Ovary (tissue), 10 donors: ENCODE measurements at places on chromosomes 1 and 21. TPM values are rescaled to one million over a fixed set of nuclear protein-coding genes. Genes with fewer than 3 reads are reported as not detected.

The FNDC5 gene
- total RNA-seq, result 6.4 TPM

- DNase-seq, result no peak
Observed at GRCh38 chr1:114756009-114756892, 1.5 kb downstream of the CSDE1 start.

DNA sequence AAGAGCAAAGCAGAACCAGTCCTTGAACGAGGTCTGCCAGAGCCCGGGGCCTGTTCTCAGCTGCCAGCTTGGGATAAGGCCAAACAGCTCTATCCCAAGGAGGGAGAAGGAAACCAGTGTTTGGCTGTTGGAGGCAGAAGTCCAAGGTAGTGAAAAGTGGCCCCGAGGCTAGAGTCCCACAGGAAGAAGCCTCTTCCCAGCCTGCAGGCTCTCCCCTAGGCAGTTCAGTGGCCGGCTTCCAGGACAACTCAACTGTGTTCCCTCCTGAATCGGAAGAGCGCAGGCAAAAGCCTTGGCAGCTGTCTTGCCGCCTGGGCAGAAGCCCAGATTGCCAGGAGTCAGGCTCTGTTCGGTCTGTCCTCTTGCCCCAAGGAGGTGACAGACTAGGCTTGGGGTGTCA lies 19.3 kb downstream of the QSOX1 start:
- DNase-seq, result peak; percentile 84

DNA sequence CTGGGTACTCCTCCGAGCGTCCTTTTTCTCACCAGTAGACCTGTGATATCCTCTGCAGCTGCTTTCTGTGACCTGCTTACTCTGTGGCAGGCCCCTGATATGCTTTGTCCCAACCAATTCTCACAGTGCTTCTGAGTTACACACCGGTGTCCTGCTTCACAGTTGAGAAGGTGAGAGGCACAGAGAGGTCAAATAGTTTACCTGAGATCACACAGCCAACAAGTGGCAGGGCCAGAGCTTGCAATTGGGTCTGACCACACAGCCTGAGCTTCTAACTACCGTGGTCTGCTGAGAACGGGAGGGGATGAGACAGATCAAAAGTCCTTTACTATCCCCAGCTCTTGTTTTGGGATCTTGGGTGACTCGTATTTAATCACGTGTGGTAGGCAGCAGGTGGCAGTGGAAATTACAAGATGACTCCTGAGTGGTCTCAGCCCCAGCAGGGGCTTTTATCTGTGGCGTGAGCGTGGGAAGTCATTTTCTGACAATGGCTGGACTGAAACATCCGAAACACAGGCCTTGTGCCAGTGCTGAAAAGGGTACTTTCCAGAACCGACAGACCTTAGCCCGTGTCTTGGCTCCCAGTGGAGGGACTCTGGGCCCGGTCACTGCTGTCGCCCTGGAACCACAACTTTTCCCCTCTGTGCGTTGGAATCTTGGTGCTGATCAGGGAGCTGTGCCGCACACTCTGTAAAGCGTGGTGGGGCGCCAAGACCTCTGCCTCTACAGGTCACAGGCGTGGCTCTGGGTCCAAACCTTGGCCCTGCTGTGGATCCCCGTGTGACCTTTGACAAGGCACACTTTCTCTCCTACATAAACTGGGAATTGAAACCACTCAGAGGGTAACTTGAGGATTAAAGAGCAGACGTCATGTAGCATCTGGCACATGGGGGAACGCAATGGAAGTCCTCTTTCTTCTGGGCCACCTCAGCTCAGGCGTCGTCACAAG lies 11.9 kb downstream of the THEMIS2 start:
- DNase-seq, result no peak

DNA sequence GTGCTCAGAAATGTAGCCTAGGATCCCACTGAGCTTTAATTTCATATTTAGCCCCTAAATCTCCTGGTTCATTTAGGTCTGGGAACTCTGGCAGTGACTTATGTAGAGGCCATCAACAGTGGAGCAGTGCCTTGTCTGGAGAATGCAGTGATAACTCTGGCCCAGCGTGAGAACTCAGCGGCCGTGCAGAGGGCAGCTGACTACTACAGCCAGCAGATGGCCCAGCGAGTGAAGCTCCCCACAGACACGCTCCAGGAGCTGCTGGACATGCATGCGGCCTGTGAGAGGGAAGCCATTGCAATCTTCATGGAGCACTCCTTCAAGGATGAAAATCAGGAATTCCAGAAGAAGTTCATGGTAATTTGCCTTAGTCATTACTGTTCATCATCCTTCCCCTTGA lies 17.8 kb downstream of the GBP6 start:
- DNase-seq, result no peak

The PYHIN1 gene
- total RNA-seq, result 0.30 TPM

DNA sequence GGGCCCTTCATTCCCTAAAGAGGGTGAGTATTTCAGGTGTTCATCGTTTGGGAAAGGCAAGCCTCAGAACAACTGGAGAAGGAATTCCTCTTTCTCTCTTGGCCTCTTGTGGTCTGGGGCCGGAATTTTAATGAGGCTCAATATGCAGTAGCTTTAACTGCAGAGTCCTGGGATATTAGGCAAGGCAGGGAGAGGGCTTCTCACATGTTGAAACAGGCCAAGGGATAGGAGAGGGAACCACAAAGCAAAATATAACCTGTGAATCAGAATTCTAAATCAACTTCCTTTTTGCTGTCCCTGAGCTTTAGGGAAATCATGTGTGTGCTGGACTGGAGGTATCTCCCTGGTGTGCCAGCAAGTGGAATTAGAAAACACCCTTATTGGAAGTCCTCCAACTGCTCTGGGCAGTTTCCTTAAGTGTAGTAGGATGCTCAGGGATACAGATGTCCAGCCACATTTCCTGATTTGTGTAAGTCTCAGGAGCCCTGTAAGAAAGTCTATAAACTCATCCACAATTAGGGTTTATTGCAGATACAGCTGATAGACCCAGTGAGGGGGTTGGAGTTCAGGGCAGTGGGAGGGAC lies 215.8 kb upstream of the ZRANB2 start:
- no peak for DNase-seq

The RGS8 gene
- total RNA-seq, result 0.22 TPM

The MPC2 gene
- total RNA-seq, result 52.0 TPM

The TRIM45 gene
- total RNA-seq, result 2.9 TPM

DNA sequence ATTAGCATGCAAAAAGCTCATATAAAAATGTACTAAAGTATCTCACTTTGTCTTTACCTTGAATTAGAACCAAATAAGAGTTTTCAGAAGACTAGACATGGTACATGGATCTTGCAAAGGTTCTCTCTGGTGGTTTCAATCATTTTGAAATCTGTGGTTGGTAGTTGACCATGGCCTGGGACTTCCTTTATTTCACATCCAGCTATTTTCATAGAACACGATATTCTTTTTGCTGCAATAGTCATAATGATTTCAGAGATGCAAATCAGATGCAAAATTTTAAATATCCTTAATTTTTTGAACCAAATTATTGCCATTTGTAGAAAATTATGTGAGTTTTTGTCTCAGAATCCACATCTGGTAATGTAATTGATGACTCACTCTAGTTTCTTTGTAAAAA lies 375.1 kb upstream of the ZP4 start:
- no peak for DNase-seq

DNA sequence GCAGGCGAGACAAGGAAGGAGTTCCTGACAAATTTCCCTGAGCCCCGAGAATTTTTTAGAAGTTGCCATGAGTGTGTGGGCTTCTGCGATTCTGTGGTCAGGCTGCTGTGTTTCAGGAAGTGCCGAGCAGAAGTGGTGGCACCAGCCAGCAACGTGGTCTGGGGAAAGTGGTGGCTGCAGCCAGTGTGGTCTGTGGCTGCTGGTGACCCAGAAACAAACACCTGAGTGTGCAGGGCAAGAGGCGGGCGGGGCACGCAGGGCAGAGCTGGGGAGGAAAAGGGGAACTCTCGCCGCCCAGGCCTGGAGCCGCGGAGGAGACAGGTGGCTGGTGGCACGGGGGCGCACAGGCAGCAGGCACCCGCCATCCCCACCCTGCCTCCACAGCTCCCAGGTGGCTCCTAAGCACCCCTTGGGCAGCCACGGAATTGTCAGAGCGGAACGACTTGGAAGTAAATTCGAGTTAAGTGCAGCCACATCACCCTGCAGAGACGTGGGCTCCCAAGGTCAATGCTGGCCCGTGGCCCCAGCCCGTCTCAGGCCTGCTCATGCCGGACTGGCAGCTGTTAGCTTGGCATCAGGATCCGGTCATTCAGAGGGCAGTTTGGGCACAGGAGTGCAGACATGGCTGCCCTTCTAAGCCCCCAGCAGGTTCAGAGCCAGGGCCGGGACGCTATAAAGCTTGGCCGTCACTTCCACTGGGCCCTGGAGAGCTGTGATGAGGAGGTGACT lies 25.1 kb downstream of the PRDM16 start:
- no peak for DNase-seq

The IGSF3 gene
- 0.45 TPM for total RNA-seq

GRCh38 chr1:7232441-7233236 lies 447.4 kb downstream of the CAMTA1 start:
- no peak for DNase-seq

GRCh38 chr1:39828734-39829133 lies 40.1 kb upstream of the BMP8B start:
- no peak for DNase-seq
